ENCODE measurements at places on chromosomes 11 and 22.
A peak's percentile ranks its signal among the peaks of the same experiment; 100 is the strongest.

- DNase-seq: no peak
Observed at GRCh38 chr11:92131289-92131865, 93.2 kb upstream of the FAT3 start.

DNA sequence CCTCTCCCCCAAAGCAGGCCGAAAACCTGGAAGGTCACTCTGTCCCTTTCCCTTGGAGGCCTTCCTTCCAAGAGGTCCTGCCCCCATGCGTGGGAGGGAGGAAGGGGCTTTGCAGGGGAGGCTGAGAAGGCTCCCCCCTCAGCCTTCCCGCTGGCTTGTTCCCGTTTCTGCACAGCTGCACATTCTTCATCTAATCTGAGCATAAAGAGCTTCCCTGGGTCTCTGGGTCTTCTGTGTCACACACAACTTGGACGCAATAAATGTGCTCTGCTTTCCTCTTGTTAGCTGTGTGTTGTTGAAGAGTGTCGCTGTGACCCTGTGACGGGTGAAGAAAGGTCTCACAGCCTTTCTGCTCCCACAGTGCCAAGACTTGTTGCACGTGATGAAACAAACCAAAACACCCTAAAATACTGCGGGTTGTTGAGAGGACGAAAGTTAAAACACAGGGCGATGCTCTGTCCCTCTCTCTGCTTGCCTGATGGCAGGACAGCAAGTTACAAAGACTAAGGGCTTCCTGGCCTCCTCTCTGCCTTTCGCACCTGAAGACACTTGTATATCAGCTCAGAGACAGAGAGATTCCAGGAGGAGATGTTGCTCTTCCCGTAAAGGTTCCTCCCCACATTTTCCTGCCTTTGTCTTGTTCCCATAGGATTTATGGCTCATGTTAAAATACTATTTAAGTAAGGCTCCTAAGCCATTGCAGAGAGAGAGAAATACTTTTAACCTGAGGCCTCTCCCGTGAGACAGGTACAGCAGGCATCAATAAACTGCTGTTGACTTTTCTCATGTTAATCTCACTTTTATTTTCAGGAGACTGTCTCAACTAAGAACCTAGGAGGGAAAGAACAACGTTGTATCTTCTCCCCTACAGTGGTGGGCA is 15.4 kb upstream of the IFITM3 start:
- DNase-seq: peak; percentile 90

- peak; percentile 60 for DNase-seq
Observed at GRCh38 chr11:2930704-2931419, 1.6 kb upstream of the PHLDA2 start.

- no peak for DNase-seq
Observed at GRCh38 chr11:91804042-91804441, 420.6 kb upstream of the FAT3 start.

DNA sequence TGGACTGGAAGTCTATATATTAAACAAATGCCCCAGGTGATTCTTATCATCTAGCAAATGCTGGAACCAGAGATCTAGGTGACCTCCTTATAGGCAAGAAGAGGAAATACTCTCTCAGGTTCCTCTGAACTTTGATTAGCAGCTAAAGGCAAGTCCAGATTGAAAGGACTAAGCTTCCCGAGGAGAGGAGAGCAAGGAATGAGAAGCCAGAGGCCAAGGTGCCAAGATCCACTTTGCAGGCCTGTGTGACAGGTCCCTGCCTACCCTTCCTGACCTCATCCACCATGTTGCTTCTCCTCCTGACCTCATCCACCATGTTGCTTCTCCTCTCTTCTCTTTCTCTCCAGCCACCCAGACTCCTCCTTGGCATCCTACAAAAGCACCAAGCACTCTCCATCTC is 173.2 kb downstream of the LARGE1 start:
- no peak for DNase-seq

DNA sequence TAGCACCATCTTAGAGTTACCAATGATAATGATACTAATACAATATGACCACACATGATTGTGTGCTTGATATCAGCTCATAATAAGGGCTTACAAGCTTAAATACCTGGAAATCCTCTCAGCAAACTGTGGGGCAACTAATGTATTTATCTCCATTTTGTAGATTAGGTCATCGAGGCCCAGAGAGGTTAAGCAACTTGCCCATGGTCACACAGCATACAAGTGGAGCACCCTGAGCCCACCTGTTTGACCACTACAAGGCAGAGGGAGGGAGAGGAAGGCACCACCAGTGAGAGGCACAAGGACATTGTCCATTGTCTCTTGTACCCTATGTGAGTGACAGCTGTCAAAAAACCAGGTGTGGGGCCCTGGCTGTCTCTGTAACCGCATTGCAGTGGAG is 123.7 kb downstream of the MIAT start:
- no peak for DNase-seq

GRCh38 chr11:58354727-58355126 is 4.1 kb downstream of the OR5B17 start:
- no peak for DNase-seq

DNA sequence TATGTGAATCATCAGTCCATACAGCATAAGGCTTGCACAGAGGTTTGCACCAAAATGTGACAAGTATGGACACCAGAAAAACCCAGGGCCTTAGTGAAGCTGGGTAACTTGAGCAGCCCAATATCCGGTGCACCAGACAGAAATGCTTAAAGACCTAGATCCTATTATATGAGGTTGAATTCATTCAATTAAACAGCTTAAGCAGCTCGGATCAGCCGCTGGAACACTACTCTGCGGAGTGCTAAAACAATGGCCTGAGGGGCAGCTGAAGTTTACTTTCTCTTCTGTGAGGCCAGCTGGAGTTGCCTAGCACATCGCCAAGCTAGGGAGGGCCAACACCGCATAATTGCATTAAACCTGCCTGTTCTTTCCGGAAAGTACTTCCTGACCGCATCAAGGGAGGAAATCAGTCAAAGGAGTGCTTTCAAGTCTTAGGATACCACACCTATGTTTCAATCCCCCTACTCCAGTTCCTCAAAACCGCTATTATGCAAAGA is 17.0 kb upstream of the FAM181B start:
- peak; percentile 8 for DNase-seq

Measured in NB4 (cell line).